ENCODE measurements at places on chromosomes 2 and 18.

DNA sequence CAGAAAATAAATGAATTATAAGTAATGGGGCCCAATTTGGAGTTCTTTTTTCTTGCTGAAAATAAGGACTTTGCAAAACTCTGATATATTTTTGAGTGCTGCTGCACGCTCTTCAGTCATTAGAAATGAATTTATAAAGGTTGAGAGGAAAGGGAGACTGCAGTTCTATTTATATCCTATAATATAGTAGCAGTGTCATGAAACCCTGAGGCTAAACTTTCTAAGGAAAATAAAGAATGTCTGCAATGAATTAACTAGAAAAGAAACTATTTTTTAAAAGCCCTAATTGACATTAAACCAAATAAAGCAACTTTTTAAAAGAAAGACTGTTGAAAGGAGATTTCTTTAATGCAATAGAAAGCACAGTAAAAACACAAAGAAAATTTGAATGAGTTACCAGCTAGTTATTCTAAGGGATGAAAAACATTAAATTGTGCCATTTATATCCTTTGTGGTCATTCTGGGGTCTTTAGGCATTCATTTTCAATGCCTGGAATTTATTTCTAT, 1072.8 kb upstream of the TMEFF2 start:
- no peak for DNase-seq

GRCh38 chr18:5515011-5515784, 28.6 kb downstream of the EPB41L3 start:
- DNase-seq = no peak

- DNase-seq = no peak
Measured at GRCh38 chr2:195682077-195682476, 25.1 kb downstream of the SLC39A10 start.

GRCh38 chr18:41126541-41127235, 828.3 kb upstream of the PIK3C3 start:
- no peak for DNase-seq

GRCh38 chr18:13378150-13378549, 159.6 kb downstream of the LDLRAD4 start:
- DNase-seq = no peak

- DNase-seq = peak; percentile 66
Measured at GRCh38 chr2:234544659-234545611, 48.1 kb upstream of the ARL4C start.

DNA sequence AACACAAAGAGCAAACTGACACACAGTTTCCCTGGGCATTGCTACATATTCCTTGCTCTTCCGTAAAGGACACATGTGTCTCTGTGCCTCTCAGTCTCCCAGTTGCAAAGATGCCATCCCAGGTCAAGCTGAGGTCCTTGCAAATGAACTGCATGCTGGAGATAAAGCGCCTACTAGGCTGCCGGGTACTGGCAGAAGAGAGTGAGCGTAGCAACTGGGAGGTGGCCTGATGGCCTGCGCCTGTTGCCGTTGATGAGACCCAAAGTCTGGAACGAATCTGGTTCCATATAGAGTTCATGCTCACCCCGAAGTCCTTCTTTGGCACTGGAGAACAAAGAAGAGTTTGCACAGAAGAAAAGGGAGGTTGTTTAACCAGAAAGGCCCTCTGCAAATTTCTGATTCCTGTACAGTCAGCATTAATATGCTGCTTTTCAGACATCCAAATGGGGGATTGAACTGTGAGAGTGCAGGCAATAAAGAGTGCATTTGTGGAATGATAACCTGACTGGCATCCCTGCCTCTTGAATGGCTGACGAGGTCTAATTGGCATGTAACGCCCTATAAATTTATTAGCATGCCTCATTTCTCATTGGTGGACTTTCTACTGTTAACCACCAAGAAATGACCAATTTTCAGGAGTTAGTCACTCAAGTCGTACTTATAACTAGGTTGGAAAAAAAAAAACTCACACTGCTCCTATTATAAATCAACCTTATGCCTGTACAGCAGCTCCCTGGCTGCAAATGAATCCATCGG, 78.7 kb downstream of the GBX2 start:
- no peak for DNase-seq

DNA sequence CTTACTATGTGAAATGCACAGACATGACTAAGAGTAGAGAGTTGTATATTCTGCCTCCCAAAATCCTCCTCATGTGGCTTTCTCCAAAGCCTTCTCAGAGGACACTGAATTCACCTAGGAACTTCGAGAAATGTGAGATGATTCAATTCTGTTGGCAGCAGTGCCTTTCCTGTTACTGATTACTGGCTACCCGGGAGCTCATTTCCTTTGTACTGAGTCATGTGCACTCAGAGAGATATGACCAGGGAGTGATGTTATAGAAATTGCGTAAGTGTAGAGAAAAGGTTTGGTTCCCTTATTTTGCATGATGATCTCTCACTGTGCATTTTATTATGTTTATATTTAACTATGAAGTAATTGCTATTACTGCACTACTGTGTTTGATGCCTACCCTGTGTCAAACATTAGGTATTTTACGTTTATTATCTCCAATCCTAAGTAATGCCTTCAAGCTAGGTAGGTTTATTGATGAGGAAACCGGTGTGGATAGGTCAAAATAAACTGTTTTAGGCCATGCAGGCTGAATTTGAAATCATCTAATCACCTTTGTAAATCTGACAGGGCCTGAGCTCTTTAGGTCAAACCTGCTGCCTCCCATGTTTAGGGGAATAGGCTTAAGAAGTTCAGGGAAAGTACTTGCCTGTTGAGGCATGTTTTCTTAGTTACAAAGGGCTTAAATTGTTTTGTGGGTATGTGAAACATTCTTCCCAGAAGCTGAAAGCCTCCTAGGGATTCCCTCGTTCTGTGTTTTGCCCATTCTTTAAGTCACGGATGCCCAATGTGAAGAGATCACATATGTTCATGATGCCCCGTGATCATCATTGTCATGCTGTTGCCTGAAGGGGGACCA, 86.8 kb downstream of the FMNL2 start:
- no peak for DNase-seq

All from activated gamma-delta T cell treated with anti-CD3 and anti-CD28 coated beads, Interleukin-2, amount 50 U/mL, for 16 hours (primary cell).